ENCODE measurements at places on chromosomes 5 and 9. TPM values are rescaled to one million over a fixed set of nuclear protein-coding genes. Genes with fewer than 3 reads are reported as not detected.

The TAF11L5 gene
- polyA plus RNA-seq: not detected

The RMRP gene
- 110 TPM for polyA plus RNA-seq

The LIFR gene
- polyA plus RNA-seq: 43.6 TPM

The CAVIN4 gene
- 0.50 TPM for polyA plus RNA-seq

The STPG3 gene
- polyA plus RNA-seq: not detected

The C5orf52 gene
- not detected for polyA plus RNA-seq

The SLC45A2 gene
- polyA plus RNA-seq: not detected

DNA sequence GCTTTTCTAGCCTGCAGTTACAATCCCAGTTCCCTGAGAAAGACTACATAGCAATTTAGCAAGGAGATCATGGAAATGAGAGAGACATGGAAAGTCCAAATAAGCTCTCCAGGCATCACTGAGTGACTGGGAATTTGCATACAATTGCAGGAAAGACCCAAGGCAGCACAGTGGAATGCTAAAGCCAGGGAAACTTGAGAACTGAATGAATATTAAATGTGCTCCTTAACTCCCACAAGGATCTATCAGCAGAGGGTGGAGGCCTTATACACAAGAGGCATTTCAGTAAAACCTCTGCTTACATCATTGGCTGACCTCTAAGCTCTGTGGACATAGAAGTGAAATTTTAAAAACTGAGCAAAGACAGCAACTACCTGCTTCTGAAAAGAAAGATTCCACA lies 355.6 kb upstream of the DAB2 start:
- no peaks in the 10 kb centered on the region for H3K27me3 ChIP-seq
- DNase-seq: peak; percentile 72
- H3K27ac ChIP-seq: no peak overlapping the region
- no peaks in the 10 kb centered on the region for H3K36me3 ChIP-seq
- H3K4me3 ChIP-seq: no peak overlapping the region
- peaks cover 4% of the 10 kb centered on the region for H3K4me1 ChIP-seq

DNA sequence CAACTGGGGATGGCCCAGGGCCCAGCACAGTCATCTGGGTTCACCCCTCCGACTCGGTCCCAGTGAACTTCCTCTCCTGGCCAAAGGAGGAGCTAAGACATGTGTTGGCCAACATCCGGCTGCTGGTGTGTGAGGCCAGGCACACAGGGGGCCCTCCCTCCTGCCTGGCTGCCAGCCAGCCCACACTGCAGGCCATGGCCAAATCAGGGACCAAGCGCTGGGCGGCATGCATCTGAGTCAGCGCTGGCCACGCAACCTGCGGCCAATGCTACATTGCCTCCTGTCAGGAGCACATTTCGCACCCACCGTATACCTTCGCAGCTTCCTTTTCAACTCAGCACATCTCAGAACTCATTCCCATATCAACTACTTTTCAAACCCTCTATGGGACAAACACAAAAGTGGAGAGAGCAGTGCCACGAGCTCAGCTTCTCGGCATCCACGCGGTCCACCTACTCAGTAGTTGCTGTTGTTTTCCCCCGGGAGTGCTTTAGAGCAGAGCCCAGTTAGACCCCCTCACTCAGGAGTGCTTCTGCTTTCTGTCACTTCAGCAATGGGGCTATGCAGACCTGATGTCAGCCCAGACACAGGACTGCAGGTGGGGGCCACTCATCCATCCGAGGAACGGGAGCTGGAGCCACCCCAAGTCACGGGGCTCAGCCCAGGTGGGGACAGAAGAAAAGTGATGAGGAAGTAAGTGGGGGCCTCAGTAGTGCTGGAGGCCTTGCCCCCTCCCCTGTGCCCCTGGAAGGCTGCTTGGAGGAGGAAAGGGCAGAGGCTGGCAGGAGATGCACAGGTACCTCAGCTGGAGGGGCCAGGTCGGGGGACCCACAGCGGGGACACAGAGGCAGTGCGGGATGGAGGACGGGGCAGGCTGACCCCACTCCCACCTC lies 13.9 kb downstream of the NINJ1 start:
- peak; percentile 96 for DNase-seq
- peaks cover 8% of the 10 kb centered on the region for H3K4me1 ChIP-seq
- peak overlapping the region; percentile 42 for H3K27ac ChIP-seq
- H3K27me3 ChIP-seq: no peaks in the 10 kb centered on the region
- no peak overlapping the region for H3K4me3 ChIP-seq
- peaks cover 2% of the 10 kb centered on the region for H3K36me3 ChIP-seq

DNA sequence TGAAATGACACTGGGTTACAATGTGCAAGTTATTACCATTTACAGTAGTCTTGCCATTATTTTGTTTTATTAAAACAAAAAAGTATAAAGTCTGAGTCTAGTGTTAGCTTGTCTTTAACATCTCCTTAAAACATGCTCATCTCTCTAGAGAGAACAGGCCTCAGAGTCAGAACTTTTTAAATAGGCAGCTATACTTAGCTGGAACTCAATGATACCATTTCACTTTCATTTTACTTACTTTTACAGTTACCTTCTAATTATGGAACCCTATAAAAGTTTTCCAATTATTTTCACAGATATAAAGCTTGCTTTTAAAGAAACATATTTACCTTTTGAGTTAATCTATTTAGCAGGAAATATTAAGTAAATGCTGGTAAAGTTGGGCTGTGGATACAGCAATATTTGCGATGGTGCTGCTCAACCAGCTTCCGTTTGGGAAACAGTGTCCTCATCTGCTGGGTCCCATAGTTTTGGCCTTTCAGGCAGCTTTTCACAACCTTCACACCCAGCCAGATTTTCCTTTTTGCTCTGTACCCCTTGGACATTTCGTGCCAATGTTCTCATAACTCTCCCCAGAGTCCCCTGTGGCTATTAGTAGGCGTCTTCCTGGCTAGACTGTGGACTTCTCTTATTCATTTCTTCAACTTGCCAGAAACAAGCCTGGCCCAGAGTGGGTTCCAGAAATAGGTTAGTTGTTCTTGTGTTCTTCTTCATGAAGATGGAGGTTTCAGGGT lies 36.3 kb upstream of the UBTD2 start:
- no peaks in the 10 kb centered on the region for H3K27me3 ChIP-seq
- no peaks in the 10 kb centered on the region for H3K36me3 ChIP-seq
- H3K27ac ChIP-seq: no peak overlapping the region
- H3K4me3 ChIP-seq: no peak overlapping the region
- H3K4me1 ChIP-seq: no peaks in the 10 kb centered on the region

DNA sequence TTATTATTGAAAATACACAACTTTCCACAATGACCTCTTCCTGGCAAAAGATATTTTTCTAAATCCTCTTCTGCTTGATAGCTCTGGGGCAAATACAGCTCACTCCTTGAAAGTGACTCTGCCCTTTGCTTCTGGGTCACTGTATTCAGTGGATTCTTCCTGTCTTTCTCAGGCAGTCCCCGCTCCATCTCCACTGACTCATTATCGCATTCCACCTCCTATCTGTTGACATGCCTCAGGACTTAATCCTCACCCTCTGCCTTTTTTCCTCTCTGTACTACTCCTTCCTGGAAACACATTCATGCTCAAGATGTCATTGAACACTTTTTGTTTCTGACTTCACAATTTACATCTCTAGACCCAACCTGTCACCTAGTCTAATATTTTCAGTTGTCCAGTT lies 8.4 kb upstream of the RGS7BP start:
- no peaks in the 10 kb centered on the region for H3K36me3 ChIP-seq
- H3K27me3 ChIP-seq: no peaks in the 10 kb centered on the region
- H3K4me3 ChIP-seq: no peak overlapping the region
- no peak for DNase-seq
- no peaks in the 10 kb centered on the region for H3K4me1 ChIP-seq

DNA sequence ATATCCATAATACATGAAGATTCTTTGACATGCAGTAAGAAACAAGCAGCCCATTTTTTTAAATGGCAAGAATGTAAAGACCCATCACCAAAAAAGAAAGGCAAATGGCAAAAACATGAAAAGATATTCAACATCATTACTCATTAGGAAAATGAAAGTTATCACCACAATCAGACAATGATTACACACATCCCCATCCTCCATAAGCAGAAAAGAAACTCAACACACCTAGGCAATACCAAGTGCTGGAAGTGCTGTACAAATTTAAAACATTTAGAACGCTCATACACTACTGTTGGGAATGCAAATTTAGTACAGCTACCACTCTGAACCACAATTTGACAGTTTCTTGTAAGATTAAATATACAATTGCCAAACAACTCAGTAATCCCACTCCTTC lies 466.7 kb downstream of the ACTL7B start:
- no peak for DNase-seq
- no peaks in the 10 kb centered on the region for H3K36me3 ChIP-seq
- H3K27ac ChIP-seq: no peak overlapping the region

- peaks cover 3% of the 10 kb centered on the region for H3K4me1 ChIP-seq
- no peak overlapping the region for H3K27ac ChIP-seq
- no peak for DNase-seq
- no peaks in the 10 kb centered on the region for H3K27me3 ChIP-seq
- peaks cover 18% of the 10 kb centered on the region for H3K36me3 ChIP-seq
- no peak overlapping the region for H3K4me3 ChIP-seq
Observed at GRCh38 chr9:120567081-120567480, 12.9 kb downstream of the CDK5RAP2 start.

GRCh38 chr5:14983666-14984441 lies 112.3 kb upstream of the ANKH start:
- DNase-seq: no peak
- no peaks in the 10 kb centered on the region for H3K4me1 ChIP-seq
- H3K4me3 ChIP-seq: no peak overlapping the region
- H3K27me3 ChIP-seq: no peaks in the 10 kb centered on the region
- H3K36me3 ChIP-seq: no peaks in the 10 kb centered on the region

DNA sequence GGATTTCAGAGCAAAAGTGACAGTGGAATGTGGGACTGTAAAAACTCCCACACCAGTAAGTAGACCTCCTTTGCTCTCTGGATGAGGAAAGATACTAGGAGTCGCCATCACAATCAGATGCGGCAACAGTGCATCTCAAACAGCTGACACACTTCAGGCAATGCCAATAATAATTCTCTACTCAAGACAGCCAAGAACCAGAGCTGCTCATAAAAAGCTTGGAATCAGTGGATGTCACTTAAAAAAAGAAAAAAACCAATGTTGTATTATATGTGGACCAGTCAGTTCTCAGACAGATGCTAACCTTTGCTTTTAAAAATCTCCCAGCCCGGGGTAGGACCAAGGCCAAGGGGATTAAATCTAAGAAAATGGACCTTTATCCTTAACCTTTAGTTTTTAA lies 185.0 kb downstream of the GNA14 start:
- no peaks in the 10 kb centered on the region for H3K36me3 ChIP-seq
- no peak for DNase-seq
